Cardiac muscle cell (in vitro differentiated cells and primary cell): ENCODE measurements at places on chromosomes 4 and X. TPM values are rescaled to one million over a fixed set of nuclear protein-coding genes. Genes with fewer than 3 reads are reported as not detected.

- no peak overlapping the region for H3K4me3 ChIP-seq
- no peaks in the 10 kb centered on the region for H3K36me3 ChIP-seq
- H3K27ac ChIP-seq, result no peak overlapping the region
- DNase-seq, result peak; percentile 1
- H3K4me1 ChIP-seq, result no peaks in the 10 kb centered on the region
Observed at GRCh38 chrX:80550722-80551121, 130.5 kb downstream of the TENT5D start.

GRCh38 chr4:165059386-165059785, 5.7 kb downstream of the TRIM75 start:
- no peaks in the 10 kb centered on the region for H3K27me3 ChIP-seq
- H3K27ac ChIP-seq, result no peak overlapping the region
- H3K4me1 ChIP-seq, result no peaks in the 10 kb centered on the region
- no peaks in the 10 kb centered on the region for H3K36me3 ChIP-seq

- no peak overlapping the region for H3K27ac ChIP-seq
- peak; percentile 45 for DNase-seq
- no peaks in the 10 kb centered on the region for H3K4me1 ChIP-seq
- no peak overlapping the region for H3K4me3 ChIP-seq
- H3K36me3 ChIP-seq, result no peaks in the 10 kb centered on the region
Observed at GRCh38 chr4:47490550-47490949, 5.5 kb downstream of the ATP10D start.

- no peak for DNase-seq
- H3K4me1 ChIP-seq, result peaks cover 28% of the 10 kb centered on the region
- H3K36me3 ChIP-seq, result no peaks in the 10 kb centered on the region
- no peak overlapping the region for H3K4me3 ChIP-seq
Observed at GRCh38 chr4:52939739-52940138, 77.6 kb downstream of the RASL11B start.

Gene HTT
- total RNA-seq, result 27.4 and 38.6 TPM in 2 replicates

Gene JCHAIN
- not detected in 2 replicates for total RNA-seq

DNA sequence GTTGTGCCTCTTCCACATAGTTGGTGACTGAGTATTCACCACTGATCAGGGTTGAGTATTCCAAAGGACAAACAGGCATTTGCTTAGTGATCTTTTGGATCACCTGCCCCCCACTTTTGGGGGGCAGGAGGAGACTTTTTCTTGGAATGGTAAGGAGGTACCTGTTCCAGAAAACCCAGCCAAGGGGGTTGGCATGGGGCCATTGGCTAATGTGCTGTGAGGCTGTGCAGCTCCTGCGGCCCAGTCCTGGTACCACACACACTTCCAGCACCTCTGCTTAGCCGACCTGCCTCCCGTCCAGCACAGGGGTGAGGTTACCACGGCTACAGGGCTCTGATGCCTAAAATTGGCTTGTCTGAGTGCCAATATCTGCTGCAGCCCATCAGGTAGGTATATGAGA, 40.1 kb upstream of the MGST2 start:
- peaks cover 4% of the 10 kb centered on the region for H3K4me1 ChIP-seq
- H3K4me3 ChIP-seq, result no peak overlapping the region
- DNase-seq, result no peak
- no peaks in the 10 kb centered on the region for H3K36me3 ChIP-seq
- H3K27ac ChIP-seq, result no peak overlapping the region

- H3K27me3 ChIP-seq, result no peaks in the 10 kb centered on the region
- H3K27ac ChIP-seq, result no peak overlapping the region
- no peaks in the 10 kb centered on the region for H3K36me3 ChIP-seq
- H3K4me1 ChIP-seq, result no peaks in the 10 kb centered on the region
- DNase-seq, result no peak
Observed at GRCh38 chr4:2576290-2576689, 39.8 kb downstream of the FAM193A start.

GRCh38 chr4:144366425-144366824, 225.9 kb upstream of the GYPA start:
- H3K27me3 ChIP-seq, result no peaks in the 10 kb centered on the region
- H3K4me1 ChIP-seq, result peaks cover 2% of the 10 kb centered on the region
- DNase-seq, result no peak
- H3K36me3 ChIP-seq, result no peaks in the 10 kb centered on the region

- H3K4me3 ChIP-seq, result no peak overlapping the region
- DNase-seq, result no peak
- no peaks in the 10 kb centered on the region for H3K36me3 ChIP-seq
- no peak overlapping the region for H3K27ac ChIP-seq
- no peaks in the 10 kb centered on the region for H3K4me1 ChIP-seq
Observed at GRCh38 chr4:103397541-103397940, 199.4 kb upstream of the CENPE start.

DNA sequence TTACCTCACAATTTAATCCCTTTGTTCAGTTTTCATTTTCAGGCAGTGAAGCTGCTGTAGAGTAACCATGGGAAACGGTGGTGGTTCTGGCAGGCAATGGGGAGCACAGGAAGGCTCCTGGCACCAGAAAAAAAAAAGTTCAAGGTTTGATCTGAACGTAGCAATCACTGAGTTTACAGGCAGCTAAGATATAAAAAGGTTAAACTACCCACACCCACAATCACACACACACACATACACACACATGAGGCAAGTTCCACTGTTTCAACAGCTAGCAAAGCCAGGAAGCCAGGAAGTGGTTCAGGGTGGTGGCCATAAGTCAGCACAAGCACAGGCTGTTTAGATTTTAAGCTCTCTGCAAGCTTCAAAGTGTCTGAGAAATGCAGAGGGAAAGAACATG, at the start of gene SULT1B1:
Gene SULT1B1 (minus strand): TSS at position 166 of the 400 bp plus-strand sequence. CDS start 5,403 bp downstream, outside the sequence.
- no peaks in the 10 kb centered on the region for H3K27me3 ChIP-seq
- no peak within 1 kb of the TSS for H3K4me3 ChIP-seq
- DNase-seq, result no peak

Gene USO1
- total RNA-seq, result 45.1 and 47.9 TPM in 2 replicates

GRCh38 chr4:4861390-4862018, 2.0 kb downstream of the MSX1 start:
- H3K4me1 ChIP-seq, result peaks cover 5% of the 10 kb centered on the region
- H3K36me3 ChIP-seq, result no peaks in the 10 kb centered on the region
- peak overlapping the region; percentile 85 for H3K4me3 ChIP-seq
- H3K27me3 ChIP-seq, result peaks cover 94% of the 10 kb centered on the region

GRCh38 chrX:20348139-20348538, 81.4 kb upstream of the RPS6KA3 start:
- no peaks in the 10 kb centered on the region for H3K4me1 ChIP-seq
- H3K27ac ChIP-seq, result no peak overlapping the region
- no peak overlapping the region for H3K4me3 ChIP-seq
- no peaks in the 10 kb centered on the region for H3K27me3 ChIP-seq
- H3K36me3 ChIP-seq, result no peaks in the 10 kb centered on the region
